Putamen (tissue), 1 donor: ENCODE measurements at places on chromosomes 16 and 17.
A peak's percentile ranks its signal among the peaks of the same experiment; 100 is the strongest.

DNA sequence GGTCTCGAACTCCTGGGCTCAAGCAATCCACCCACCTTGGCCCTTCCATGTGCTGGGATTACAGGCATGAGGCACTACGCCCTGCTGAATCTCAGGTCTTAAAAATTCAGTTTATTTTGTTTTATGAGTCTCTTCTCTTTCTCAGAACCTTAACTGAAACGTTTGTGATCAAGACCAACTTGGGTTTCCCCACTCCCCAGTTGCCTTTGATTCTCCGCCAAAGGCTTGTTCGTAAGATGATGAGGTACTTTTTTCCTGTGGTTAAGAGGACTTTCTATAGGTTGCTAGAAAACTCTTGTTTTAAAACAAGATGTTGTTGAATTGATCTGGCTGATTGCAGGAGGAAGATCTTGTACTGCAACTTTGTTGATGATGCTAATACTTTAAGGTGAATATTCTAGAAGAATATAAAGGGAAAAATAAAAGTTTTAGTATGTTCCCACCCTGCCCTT is 11.7 kb downstream of the ABCC1 start:
- DNase-seq = no peak

GRCh38 chr16:2692948-2693651 is 10.8 kb downstream of the KCTD5 start:
- DNase-seq = peak; percentile 84

DNA sequence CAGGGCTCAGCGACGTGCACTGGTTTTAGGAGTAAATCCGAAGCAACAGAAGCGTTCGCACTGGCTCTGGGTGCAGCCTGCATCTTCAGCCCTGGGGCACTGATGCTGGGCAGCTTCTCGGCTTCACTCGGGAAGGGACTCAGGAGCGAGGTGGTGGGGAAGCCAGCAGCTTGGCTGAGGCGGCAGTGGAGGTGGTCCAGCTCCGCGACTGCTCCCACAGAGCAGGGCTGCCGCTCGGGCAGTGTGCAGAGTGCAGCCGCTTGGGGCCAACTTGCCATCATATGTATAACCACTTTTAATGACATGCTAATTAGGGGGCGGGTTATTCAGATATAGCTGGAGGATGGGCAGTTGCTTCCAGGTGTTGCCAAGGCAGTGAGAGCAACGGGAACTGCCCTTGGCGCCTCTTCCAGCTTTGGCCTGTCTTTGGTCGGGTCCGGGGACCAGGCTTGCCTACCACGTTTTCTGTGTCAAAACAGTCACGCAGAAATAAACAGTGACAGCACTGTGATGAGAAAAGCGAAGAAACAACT is 26.7 kb downstream of the METRNL start:
- DNase-seq = no peak

GRCh38 chr17:41666237-41666641 is 22.4 kb upstream of the EIF1 start:
- DNase-seq = peak; percentile 49
